ENCODE measurements at places on chromosomes 5 and 9.

DNA sequence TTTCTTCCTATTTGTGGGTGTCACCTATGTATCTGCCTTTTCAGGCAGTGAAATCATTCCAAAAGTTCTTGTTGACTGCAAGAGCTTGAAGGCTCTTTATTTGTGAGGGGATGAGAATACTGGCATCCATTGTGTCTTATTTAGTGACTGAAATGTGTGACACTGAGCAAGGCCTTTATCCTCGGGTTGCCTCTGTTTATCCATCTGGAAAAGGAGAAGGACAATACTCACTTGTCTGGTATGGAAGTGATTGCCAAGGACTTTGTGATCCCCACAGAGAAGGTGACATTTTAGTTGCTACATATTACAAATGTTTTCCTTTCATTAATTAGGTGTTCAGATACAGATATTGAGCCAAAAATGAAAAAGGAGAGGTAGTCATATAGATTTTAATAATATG lies 80.2 kb downstream of the ARRDC3 start:
- DNase-seq: no peak

GRCh38 chr5:160508780-160509361 lies 87.2 kb downstream of the PTTG1 start:
- DNase-seq: peak; percentile 25

DNA sequence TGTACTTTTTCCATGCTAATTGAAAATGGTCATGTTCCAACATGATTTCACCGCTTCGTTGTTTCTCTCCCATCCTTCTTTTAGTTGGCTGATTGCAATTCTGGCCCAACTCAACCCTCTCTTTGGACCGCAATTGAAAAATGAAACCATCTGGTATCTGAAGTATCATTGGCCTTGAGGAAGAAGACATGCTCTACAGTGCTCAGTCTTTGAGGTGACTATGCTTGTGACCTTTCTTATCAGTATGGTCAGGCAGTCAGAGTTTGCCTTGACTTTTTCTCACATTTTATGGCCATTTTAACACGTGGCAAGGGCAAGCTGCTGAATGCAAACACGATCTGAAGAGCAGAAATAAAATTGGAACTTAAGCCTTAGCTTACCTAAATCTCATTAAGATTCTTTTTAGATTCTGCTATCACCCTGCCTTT lies 36.0 kb upstream of the CREBRF start:
- no peak for DNase-seq

DNA sequence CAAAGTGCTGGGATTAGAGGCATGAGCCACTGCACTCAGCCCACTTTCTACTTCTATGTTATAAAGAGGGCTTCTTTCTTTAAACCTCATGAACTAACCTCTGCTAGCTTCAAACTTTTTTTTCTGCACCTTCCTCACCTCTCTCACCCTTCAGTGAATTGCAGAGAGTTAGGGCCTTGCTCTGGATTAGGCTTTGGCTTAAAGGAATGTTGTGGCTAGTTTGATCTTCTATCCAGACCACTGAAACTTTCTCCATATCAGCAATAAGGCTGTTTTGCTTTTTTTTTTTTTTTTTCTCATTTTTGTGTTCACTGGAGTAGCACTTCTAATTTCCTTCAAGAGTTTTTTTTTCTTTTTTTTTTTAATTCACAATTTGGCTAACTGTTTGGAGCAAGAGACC lies 216.4 kb upstream of the MAP3K1 start:
- no peak for DNase-seq

GRCh38 chr5:79834754-79835714 lies 145.4 kb downstream of the CMYA5 start:
- no peak for DNase-seq

GRCh38 chr5:146048994-146049703 lies 56.2 kb downstream of the PLAC8L1 start:
- peak; percentile 30 for DNase-seq

DNA sequence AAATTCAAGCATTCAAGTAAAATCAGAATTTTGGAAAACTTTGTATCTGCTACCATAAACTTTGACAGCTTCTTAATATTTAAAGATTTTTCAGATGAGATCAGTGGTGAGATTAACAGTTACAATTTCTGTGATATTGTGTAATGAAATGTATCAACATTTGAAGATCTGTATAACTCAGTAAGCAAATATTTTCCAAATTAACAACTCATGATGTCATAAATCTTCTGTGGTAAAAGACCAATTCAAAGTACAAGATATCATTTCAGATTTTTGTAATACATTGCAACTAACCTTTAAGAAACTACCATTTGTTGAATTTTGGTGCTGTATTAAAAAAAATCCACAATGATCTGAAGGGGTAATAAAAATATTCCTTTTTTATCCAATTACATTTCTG lies 352.2 kb downstream of the KIAA0825 start:
- peak; percentile 32 for DNase-seq

DNA sequence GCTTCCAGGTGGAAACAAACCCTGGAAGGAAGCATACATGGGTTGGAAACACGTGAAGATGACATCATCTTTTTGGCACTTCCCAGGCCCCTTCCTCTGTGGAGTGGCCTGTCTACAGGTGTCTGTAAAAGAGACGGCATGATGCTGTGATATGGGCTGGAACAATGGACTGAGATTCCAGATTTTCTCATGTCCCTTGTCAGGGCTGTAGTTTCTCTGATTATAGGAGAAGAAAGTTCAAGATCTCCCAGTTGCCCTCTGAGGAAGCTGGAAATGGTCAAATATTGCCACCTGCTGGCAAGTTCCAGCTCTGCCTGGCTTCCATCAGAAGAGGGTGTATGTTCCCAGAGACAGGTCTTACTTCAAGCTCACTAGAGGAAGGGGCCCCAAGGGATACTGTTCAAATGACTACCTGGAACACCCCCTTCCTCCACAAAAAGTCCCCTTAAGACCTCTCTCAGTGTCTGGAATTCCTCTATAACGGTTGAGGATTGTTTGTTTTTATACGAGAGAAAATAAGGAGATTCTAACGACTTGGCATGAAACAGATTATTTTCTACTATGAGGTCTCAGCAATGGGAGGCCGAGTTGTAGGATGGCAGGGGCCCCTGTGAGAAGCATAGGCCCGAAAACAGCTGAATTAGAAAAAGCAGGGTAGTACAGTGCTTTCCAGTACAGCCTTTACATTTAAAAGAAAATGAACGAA lies 7.3 kb upstream of the ANXA6 start:
- DNase-seq: no peak

DNA sequence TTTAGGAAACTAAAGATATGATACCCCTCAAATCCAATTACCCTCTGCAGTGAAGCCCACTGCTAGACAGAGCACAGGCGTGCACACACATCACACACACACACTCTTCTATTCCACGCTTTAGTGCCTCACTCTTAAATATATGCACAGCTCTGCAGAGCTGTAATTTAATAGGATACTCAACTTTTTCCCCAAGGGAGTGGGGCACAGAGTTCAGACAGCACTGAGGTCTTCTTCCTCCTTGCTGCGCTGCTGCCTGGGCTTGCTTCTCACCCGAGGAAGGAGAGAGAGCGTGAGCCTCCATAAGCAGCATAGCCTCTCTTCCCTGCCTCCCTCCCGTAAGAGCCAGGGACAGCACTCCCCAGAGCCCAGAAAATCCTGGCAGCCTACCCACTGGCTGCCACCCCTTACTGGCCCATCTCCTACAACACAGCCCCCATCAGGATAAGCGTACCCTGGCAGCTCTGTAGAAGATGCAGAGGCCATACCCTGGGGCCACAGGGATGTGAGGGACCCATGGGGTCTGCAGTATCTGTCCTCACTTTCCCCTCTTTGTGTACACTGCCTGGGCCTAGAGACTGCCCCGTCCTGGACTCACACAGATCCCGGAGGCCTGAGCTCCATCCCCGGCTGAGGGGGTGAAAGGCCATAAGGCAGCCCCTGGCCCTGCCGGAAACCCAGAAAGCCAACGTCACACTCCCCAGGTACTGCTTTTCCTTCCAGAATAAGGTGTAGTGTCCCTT lies 102.1 kb downstream of the C5orf15 start:
- DNase-seq: no peak

DNA sequence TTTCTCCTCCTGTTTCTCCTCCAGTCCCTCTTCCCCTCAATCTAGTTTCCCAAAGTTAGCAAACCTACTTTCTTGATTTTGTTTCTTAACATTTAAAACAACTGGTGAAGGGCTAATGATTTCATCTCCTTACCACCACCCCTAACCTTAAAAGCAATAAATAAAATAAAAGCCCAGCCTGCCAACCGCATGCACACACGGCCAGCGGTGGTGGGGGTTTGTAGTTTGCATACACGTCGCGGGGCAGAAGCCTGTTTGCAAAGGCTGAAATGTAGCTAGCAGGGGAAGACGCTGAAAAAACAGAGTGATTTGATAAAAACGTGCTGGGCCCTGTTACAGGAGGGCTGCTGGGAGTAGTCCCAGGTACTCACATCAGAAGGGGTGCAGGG lies 1.9 kb upstream of the DMRT2 start:
- DNase-seq: no peak

DNA sequence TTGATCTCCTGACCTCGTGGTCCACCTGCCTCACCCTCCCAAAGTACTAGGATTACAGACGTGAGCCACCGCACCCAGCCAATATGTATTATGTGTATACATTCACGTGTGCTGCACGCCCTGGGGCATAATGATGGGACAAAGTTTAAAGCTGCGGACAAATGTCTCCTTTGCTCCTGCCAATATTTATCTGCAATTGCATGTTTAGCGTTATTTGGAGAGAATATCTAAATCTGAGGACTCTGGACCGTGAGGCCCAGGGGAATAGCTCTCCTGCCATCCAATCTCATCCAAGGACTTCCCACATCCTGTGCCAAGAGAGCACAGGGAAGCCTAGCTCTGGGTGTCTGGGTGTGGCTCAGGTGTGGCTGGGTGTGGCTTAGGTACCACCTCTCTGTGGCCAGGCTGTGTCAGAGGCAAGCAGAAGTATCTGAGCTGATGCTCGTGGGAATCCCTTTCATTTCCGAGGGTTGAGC lies 6.9 kb upstream of the BOD1 start:
- no peak for DNase-seq

DNA sequence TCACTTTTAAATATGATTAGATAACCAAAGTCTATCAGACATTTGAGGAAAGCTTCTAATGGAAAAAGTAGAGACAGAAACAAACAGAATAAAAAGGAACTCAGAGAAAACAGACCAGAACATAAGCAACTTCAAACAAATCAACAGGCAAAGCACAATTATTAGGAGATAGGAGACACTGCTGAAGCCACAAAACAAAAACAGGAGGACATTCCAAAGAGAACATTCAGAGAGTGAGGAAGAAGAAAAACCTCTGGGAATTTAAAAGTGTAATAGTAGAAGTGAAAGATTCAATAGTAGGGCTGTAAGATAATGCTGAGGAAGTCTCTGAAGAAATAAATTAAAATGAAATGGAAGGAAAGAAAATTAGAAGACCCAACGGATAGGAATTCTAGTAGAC lies 83.2 kb upstream of the TBCA start:
- no peak for DNase-seq

GRCh38 chr9:120655005-120655622 lies 59.2 kb downstream of the MEGF9 start:
- DNase-seq: no peak

GRCh38 chr9:96048956-96049831 lies 173.7 kb downstream of the ERCC6L2 start:
- no peak for DNase-seq

- DNase-seq: peak; percentile 39
Observed at GRCh38 chr9:133405508-133406438, 12.0 kb downstream of the REXO4 start.

DNA sequence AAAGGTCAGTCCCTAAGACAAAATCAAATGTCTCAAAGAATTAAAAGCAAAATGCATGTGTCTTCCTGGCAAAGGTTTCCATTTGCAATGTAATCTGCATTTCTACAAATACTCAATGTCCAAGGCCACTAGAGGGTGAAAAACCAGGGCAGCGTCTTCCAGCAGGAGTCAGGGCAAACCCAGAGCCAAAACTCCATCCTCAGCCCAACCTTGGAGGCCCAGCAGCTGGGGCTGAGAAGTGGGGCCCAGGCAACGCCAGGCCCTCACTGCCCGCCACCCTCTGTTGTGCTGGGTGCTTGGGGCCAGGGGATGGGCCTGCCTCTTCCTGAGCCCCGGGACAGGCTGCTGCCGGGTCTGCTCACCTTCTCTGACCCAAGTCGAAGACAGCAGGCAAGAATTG lies 200.1 kb downstream of the PAX5 start:
- DNase-seq: no peak

DNA sequence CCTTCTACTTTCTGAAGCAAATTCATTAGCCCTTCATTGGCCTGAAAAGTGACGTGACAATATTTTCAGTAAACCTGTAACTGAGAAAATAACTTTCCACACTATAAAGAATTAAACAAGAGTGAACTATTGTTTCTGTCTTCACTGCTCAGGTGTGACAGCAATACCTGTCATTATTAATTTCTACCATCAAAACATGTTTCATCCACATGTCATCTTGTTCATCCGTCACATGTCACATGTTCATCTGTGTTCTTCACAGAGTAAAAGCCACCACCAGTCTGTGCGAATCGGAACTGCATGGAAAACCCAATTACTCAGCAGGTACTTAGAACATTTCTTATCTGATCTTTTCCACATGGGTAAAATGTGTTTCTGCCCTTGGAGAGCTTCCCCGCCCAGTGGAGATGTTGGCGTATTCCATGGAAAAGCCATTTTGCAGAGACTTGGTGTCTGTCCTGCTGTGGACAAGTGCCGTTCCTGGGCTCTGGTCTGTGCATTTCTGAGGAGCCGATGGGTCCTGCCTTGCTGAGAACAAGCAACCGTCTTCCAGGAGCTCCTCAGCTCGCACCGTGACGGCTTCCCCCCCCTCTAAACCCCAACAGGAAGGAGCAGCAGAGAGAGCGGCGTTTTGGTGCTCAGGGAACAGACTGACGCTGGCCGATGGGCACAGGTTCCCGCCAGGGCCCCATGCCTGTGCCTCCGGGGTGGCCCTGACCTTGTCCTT lies 10.6 kb upstream of the EXOC3 start:
- no peak for DNase-seq

DNA sequence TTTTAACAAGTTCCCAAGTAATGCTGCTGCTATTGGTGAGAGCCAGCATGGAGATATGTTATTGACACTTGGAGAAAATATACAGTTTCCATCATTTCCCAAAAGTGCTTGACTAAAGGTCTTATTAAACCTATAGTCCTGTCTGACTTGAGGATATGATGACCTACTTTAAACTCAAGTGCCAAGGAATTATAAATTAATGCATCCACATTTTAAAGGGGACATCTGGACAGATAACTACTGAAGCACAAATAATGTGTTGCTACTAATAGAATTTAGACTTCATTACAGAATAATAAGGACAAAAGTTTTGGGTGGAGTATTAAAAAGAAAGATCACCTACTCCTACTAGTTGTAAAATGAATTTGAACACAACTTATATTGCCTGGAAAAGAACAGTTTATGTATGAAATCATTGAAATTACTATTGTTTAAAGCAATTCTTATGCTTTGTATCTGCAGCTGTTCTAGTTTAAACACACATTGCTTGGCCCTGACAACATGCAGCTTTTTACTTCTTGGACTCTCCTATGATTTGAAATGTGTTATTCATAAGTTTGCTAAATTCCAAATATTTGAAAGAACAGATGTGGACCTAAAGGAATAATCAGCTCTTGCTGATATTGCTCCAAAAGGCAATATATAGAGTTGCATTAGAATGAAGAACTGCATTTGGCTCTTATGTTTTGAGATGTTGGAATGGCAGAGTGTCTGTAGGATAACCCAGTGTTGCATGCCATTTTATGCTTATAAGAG lies 73.4 kb downstream of the SGCD start:
- DNase-seq: no peak
